HFFc6 (cell line): ENCODE measurements at places on chromosomes 4 and X. TPM values are rescaled to one million over a fixed set of nuclear protein-coding genes. Genes with fewer than 3 reads are reported as not detected.

Gene RAB41
- not detected in 3 replicates for total RNA-seq

Gene MAGEA2B
- not detected in 2 replicates for total RNA-seq

Gene RNF150
- total RNA-seq, result 15.1 to 22.3 TPM (median 19.4 TPM) in 3 replicates

Gene REELD1
- total RNA-seq, result not detected in 3 replicates

Gene STAG2
- 38.8 to 45.8 TPM (median 39.2 TPM) in 3 replicates for total RNA-seq

Gene SLC34A2
- total RNA-seq, result not detected in 3 replicates

Gene KLKB1
- not detected in 3 replicates for total RNA-seq

Gene PAGE4
- total RNA-seq, result not detected in 3 replicates

Gene TRAPPC2
- 10.2 to 12.1 TPM (median 11.9 TPM) in 3 replicates for total RNA-seq

Gene NPY2R
- not detected in 2 replicates for total RNA-seq

DNA sequence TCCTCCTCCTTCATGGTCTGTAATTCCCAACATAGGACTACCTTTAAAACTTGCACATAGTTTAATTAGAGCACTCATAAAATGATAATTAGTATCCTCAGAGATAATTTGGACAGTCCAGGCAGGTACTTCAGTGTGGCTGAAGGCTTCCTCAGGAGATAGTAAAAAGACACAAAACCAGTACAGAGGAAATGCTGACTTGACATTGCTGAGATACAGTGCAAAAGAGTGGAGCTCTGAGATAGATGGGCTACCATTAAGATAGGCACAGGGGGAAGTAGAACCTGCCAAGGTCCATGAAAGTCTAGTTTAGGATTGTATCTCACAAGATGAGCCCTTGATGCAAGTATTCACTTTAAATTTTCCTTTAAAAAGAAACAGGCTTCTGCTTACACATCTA, 91.0 kb downstream of the USP9X start:
- H3K27ac ChIP-seq, result no peak overlapping the region
- no peak for DNase-seq
- H3K4me1 ChIP-seq, result no peaks in the 10 kb centered on the region
- H3K27me3 ChIP-seq, result no peaks in the 10 kb centered on the region; the same call in 1 of the 2 replicates
- H3K36me3 ChIP-seq, result peaks cover 6% of the 10 kb centered on the region

GRCh38 chr4:123338715-123339114, 57.9 kb upstream of the SPRY1 start:
- H3K36me3 ChIP-seq, result peaks cover 13% of the 10 kb centered on the region; the same call in 1 of the 2 replicates
- H3K4me3 ChIP-seq, result no peak overlapping the region
- peaks cover 5% of the 10 kb centered on the region for H3K27me3 ChIP-seq
- peaks cover 16% of the 10 kb centered on the region for H3K4me1 ChIP-seq

GRCh38 chrX:8711401-8711800, 20.5 kb downstream of the ANOS1 start:
- no peak overlapping the region for H3K27ac ChIP-seq
- H3K4me3 ChIP-seq, result no peak overlapping the region
- H3K36me3 ChIP-seq, result no peaks in the 10 kb centered on the region
- no peaks in the 10 kb centered on the region for H3K27me3 ChIP-seq
- DNase-seq, result no peak
- H3K4me1 ChIP-seq, result no peaks in the 10 kb centered on the region

GRCh38 chrX:107677909-107678308, 49.6 kb downstream of the PRPS1 start:
- H3K27ac ChIP-seq, result no peak overlapping the region
- DNase-seq, result no peak
- peaks cover 7% of the 10 kb centered on the region for H3K27me3 ChIP-seq
- no peaks in the 10 kb centered on the region for H3K36me3 ChIP-seq

- no peaks in the 10 kb centered on the region for H3K4me1 ChIP-seq
- DNase-seq, result no peak
- H3K27ac ChIP-seq, result no peak overlapping the region
- H3K27me3 ChIP-seq, result no peaks in the 10 kb centered on the region
- no peak overlapping the region for H3K4me3 ChIP-seq
- no peaks in the 10 kb centered on the region for H3K36me3 ChIP-seq
Observed at GRCh38 chr4:35541888-35542213, 702.5 kb downstream of the ARAP2 start.

GRCh38 chrX:84160736-84161135, 27.3 kb downstream of the RPS6KA6 start:
- H3K27ac ChIP-seq, result no peak overlapping the region
- no peak overlapping the region for H3K4me3 ChIP-seq
- no peaks in the 10 kb centered on the region for H3K36me3 ChIP-seq

DNA sequence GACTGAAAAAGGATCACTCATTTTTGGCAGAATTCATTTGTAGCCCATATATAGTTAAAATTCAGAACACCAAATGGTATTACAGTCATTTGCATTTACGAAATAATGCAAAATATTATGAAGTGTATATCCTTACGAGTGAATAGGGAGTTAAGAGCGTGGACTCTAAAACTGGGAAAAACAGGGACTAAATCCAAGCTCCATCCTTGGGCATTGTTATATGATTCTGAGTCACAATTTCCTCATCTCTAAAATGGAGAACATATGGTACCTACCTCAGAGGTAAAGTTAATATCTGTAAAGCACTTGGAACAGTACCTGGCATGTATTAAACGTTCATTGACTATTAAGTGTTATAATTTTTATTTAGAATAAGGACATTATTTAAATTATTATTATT, 106.3 kb downstream of the ZAR1 start:
- H3K27me3 ChIP-seq, result no peaks in the 10 kb centered on the region
- 0 out of 2 replicates have a peak, but pooled peaks cover 7% of the 10 kb centered on the region for H3K36me3 ChIP-seq
- no peak overlapping the region for H3K27ac ChIP-seq
- peaks cover 4% of the 10 kb centered on the region for H3K4me1 ChIP-seq
- no peak for DNase-seq

DNA sequence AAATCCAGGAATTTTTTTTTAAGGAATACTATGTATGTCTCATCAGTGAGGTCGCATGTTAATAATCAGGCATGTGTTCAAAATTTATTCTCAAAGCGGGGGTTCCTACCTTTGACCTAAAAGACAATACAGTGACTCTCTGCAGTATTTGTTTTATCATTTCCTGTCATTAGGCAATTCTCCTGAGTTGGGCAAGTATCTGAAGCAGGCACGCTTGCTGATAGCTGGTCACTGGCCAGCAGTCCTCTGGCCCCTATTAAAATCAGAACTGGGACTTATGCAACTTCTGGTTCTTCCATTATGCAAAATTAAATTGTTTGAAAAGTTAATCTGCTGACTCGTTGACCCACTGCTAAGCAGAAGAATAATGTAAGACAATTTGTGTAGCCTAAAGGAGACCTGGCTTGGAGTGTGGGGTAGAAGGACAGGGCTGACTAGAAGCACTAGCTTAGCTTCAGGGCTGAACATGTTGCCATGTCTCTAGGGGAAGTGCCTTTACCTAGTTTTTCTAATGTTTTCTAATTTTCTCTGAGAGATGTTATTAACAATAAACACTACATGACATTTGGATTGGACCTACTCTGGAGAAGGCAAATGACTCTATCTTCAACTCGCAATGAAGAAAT, 36.0 kb upstream of the GABRA2 start:
- H3K27ac ChIP-seq, result no peak overlapping the region
- H3K4me3 ChIP-seq, result no peak overlapping the region
- H3K27me3 ChIP-seq, result no peaks in the 10 kb centered on the region
- no peaks in the 10 kb centered on the region for H3K36me3 ChIP-seq
- H3K4me1 ChIP-seq, result no peaks in the 10 kb centered on the region
- DNase-seq, result no peak

DNA sequence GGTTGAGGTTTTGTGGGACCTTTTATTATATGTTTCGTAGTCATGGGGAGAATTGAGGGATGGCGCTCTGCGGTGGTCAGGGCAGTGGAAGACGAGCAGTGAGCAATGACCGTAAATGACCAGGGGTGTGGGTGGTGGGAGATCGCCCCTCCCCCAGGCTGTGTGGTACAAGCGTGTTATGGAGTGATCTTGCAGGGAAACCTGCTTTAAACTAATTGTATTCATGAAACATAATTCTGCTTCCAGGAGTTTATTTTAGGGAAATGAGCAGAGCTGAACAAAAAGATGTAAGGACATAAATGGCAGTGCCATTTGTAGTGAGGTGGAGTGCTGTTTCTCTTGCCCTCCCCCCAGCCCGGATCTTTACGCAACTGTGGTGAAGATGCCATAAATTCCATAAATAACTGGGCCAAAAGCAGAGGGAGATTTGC, 20.2 kb downstream of the GYG2 start:
- H3K4me3 ChIP-seq, result peak overlapping the region; percentile 38; the same call in 1 of the 2 replicates
- peaks cover 20% of the 10 kb centered on the region for H3K4me1 ChIP-seq
- DNase-seq, result no peak
- H3K27me3 ChIP-seq, result no peaks in the 10 kb centered on the region
- H3K27ac ChIP-seq, result peak overlapping the region; percentile 70

GRCh38 chr4:26779674-26780073, 81.0 kb upstream of the STIM2 start:
- DNase-seq, result peak; percentile 24
- H3K4me3 ChIP-seq, result no peak overlapping the region
- no peaks in the 10 kb centered on the region; the same call in 1 of the 2 replicates for H3K27me3 ChIP-seq
- H3K27ac ChIP-seq, result peak overlapping the region; percentile 53; the same call in 1 of the 2 replicates

DNA sequence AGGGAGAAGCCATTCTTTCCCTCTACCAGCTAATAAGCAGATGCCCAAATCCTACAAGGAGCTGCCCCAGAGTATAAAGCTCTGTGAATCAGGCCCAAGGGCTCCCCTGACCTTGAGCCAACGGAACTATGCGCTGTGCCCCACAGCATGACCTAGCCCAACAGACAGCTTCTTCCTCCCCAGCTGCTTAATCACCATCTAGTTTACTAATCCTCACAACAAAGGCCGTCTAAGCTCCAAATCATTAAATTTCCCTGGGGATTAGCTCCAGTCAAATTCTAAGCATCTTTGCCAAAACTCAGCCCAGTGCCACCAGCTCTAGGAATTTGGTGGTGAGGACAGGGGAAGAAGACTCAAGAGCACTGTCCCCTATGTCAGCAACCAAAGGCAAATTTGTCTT, 113.1 kb downstream of the SHROOM4 start:
- no peak overlapping the region for H3K4me3 ChIP-seq
- H3K36me3 ChIP-seq, result no peaks in the 10 kb centered on the region
- no peaks in the 10 kb centered on the region for H3K4me1 ChIP-seq

DNA sequence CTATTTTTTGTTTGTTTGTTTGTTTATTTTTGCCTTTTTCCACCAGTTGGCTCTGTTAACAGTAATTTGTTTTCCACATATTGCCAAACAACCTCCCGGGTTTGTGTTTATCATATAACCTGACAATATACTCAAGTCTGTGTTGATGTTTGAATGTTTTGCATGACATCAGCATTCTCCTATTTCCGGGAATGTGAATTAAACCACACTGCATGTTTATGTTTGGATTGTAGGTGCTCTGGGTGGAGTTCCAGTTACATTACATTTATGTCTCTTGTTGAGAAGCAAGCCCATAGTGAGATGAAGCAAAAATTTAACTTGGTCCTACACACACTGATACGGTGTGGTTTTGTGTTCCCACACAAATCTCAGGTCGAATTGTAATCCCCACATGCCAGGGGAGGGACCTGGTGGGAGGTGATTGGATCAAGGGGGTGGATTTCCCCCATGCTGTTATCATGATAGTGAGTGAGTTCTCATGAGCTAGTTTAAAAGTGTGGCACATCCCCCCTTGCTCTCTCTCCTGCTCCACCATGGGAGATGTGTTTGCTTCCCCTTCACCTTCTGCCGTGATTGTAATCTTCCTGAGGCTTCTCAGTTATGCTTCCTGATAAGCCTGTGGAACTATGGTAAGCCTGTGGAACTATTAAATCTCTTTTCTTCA, 54.4 kb upstream of the CLNK start:
- 0 out of 2 replicates have a peak, but pooled peaks cover 1% of the 10 kb centered on the region for H3K27me3 ChIP-seq
- DNase-seq, result no peak
- H3K36me3 ChIP-seq, result no peaks in the 10 kb centered on the region
- H3K4me3 ChIP-seq, result no peak overlapping the region

GRCh38 chr4:111676533-111676932, 468.7 kb upstream of the FAM241A start:
- DNase-seq, result no peak
- no peak overlapping the region for H3K4me3 ChIP-seq
- peak overlapping the region; percentile 51 for H3K27ac ChIP-seq
- no peaks in the 10 kb centered on the region; the same call in 1 of the 2 replicates for H3K27me3 ChIP-seq
- H3K4me1 ChIP-seq, result peaks cover 43% of the 10 kb centered on the region

- no peaks in the 10 kb centered on the region for H3K36me3 ChIP-seq
- no peak overlapping the region for H3K4me3 ChIP-seq
- H3K27ac ChIP-seq, result no peak overlapping the region
- H3K4me1 ChIP-seq, result no peaks in the 10 kb centered on the region
- no peak for DNase-seq
- no peaks in the 10 kb centered on the region for H3K27me3 ChIP-seq
Observed at GRCh38 chr4:45370408-45370807, 644.1 kb upstream of the GNPDA2 start.

GRCh38 chrX:45517090-45517973, 316.7 kb upstream of the DIPK2B start:
- peak overlapping the region; percentile 93 for H3K27ac ChIP-seq
- H3K4me1 ChIP-seq, result peaks cover 65% of the 10 kb centered on the region
- peak overlapping the region; percentile 52; the same call in 1 of the 2 replicates for H3K4me3 ChIP-seq
- peaks cover 7% of the 10 kb centered on the region; the same call in 1 of the 2 replicates for H3K36me3 ChIP-seq
- peak; percentile 87 for DNase-seq
- H3K27me3 ChIP-seq, result peaks cover 3% of the 10 kb centered on the region; the same call in 1 of the 2 replicates

DNA sequence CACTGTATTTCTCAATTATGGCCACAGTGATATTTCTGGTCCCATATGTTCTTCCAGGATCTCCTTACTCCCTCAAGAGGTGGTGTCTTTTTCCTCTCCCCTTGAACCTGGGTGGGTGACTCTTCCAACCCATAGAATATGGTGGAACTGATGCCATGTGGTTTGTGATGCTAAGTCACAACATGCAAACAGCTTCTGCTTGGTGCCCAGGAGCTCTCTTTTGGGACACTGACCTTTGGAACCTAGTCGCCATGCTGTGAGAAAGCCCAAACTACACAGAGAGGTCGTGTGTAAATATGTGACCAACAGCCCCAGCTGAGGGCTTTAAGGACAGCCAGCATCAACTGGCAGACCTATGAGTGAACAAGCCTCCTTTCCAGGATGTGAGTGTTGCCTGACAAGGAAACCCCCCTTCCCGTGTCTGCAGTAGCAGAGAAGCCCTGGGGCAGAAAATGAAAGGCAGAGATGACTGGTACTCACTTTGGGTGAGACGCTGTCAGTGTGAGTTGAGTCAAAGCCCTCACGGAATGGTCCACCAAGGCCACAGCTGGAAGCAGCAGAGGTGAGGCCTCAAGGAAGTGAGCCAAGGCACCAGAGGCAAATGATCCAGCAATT, 223.4 kb downstream of the BCOR start:
- H3K4me1 ChIP-seq, result peaks cover 23% of the 10 kb centered on the region
- H3K4me3 ChIP-seq, result no peak overlapping the region
- no peaks in the 10 kb centered on the region for H3K36me3 ChIP-seq

DNA sequence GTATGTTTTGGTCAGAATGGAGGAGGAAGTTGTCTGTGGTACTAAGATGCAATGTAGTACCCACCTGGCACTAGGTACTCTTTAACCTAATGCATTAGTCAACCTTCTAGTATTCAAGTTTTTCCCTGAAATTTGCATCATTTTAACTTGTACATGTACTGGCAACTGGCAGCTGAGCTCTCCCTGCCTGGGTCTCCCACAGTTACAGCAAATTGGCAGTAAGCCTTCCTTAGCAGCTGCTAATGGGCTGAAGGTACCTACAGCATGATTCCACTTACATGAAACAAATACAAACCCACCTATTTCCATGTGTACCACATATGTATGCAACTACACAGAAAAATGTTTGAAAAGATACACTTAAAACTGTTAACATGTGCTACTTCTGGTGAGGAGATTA, 8.1 kb upstream of the KLHL2 start:
- no peak overlapping the region for H3K4me3 ChIP-seq
- H3K27ac ChIP-seq, result no peak overlapping the region
- H3K4me1 ChIP-seq, result peaks cover 17% of the 10 kb centered on the region
- H3K36me3 ChIP-seq, result no peaks in the 10 kb centered on the region
- peaks cover 1% of the 10 kb centered on the region; the same call in 1 of the 2 replicates for H3K27me3 ChIP-seq

GRCh38 chr4:153426207-153426885, 39.8 kb upstream of the TMEM131L start:
- H3K4me3 ChIP-seq, result no peak overlapping the region
- no peaks in the 10 kb centered on the region for H3K27me3 ChIP-seq
- H3K36me3 ChIP-seq, result no peaks in the 10 kb centered on the region
- DNase-seq, result no peak
